ENCODE measurements at places on chromosomes 3 and 15. TPM values are rescaled to one million over a fixed set of nuclear protein-coding genes. Genes with fewer than 3 reads are reported as not detected.

- DNase-seq: no peak
Measured at GRCh38 chr15:71120428-71120944, 5.2 kb downstream of the THSD4 start.

The ZNF860 gene
- polyA plus RNA-seq: 0.63 TPM

DNA sequence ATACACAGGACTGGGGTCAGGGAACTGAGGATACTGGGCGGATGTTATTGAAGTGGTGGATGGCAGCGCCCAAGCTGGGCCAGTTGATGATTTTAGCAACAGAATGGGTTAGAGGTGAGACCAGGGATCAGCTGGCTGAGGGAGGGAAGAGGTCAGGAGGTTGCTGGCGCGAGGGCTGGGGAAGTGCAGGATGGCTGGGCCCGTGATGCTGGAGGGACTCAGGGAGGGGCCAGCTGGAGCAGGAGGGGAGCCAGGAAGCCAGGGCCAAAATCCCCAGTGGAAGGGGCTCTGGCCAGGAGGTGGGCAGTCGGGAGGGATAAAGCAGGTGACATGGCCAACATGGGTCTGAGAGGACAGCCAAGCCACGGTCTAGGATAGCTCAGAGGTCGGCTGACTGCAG, 178.0 kb downstream of the NSMCE3 start:
- DNase-seq: no peak

GRCh38 chr3:131983689-131984088, 51.1 kb downstream of the CPNE4 start:
- no peak for DNase-seq

- DNase-seq: no peak
Measured at GRCh38 chr3:15664144-15664543, 62.6 kb downstream of the BTD start.

The GASK1A gene
- 0.46 TPM for polyA plus RNA-seq

DNA sequence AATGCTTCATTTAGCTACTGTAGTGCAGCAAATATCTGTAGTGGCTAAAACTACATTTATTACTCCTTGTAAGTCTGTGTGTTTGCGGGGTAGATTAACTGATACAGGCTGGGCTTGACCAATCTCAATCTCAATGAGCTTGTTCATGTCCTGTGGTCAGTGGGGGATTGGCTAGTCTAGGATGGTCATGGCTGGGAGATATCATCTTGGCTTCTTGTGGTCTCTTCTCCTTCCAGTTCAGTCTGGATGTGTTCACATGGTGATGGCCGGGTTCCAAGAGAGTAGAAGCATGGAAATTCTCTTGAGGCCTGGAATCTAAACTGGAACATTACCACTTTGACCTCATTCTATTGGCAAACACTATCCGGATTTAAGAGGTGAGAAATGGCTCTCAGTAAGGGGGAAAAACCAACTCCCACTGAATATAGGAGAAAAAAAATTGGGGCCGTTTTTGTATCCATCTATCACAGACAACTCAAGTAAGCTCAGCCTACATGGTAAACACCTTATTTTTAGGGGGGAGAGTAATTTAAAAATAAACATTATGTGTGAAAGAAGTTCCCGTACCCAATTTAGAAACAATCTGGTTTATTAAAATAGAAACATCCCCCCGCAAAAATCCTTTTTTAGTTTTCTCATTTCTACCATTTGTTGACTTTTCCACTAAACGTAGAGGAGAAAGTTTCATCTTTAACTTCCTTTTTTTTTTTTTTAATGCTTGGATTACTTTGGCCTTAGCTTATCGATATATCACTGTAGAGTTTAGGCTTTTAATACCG, 284.9 kb upstream of the TBC1D5 start:
- DNase-seq: no peak

The ACOX2 gene
- polyA plus RNA-seq: 30.8 TPM

The ACKR2 gene
- not detected for polyA plus RNA-seq

DNA sequence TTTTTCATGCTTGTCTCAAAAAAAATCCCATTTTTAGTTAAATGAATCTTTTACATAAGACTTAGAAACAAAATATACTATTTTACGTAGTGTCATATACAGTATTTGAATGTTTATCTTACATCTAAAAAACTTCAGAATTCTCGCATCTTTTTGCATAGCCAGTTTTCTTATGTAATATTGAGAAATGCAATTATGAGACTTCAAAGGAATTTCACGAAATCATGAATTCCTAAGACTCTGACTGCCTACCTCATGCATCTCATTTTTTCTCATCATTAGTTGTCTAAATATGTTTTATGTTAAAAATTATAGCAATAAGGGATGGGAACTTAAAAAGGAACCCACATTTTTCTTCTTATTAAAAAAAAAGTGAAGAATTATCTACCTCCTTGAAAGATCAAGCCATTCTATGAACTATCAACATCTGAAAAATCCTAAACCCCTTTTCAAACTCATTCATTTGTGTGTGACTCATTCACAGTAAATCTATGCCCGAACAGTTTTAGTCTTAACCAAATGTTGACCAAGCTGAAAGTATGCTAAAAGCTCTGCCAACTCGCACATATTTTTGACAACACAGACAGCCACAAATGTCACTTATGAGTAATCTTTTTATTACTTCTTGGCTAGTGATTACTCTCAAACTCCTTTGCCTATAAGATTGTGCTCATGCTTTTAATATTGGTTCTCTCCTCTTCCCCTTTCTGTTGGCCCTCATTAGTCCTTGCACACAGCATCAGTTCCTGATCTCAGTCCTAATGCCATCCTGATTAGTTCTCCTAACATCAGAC, 115.9 kb downstream of the DCLK3 start:
- DNase-seq: peak; percentile 30

The ADGRG7 gene
- polyA plus RNA-seq: not detected

DNA sequence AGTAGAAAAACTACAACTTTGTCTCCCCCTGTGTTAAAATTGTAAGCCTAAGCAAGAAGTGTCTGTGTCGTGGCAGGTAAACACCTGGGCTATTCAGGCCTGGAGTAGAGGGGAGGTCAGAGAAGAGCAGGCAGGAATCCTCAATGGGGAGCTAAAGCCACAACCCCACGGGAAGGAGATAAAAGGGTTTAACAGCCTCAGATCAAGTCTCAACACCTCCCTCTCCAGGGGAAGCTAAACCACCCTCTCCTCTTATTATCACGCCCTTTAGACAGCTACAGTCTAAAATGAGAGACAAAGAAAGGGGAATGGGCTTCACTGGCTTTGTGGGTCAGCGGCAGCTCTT, 11.6 kb downstream of the ETV5 start:
- no peak for DNase-seq

The FANCD2OS gene
- not detected for polyA plus RNA-seq

DNA sequence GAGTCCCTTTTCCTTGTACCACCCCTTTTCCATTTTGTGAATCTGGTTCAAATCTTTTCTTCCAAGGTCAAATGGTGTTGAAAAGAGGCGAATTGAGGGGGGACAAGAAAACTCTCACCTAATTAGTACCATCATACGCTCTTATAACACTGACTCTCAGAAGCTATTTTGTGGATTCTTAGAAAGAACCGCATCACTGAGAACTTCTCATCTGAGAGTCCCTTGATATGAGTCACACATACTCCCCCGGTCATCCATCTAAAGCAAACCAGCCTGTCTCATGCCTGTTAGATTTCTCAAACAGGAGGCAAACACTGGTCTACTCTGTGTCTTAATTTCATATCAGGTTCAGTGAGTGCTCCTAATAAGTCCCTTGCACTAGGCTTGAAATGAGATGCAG, 76.5 kb upstream of the SPRED1 start:
- peak; percentile 15 for DNase-seq

GRCh38 chr15:22253676-22254408, 173.5 kb downstream of the OR4M2 start:
- DNase-seq: no peak

- DNase-seq: no peak
Measured at GRCh38 chr3:134342259-134342658, 32.0 kb downstream of the AMOTL2 start.

All from AG04450 (cell line).